HT-29 (cell line): ENCODE measurements at places on chromosomes 1 and 21. TPM values are rescaled to one million over a fixed set of nuclear protein-coding genes. Genes with fewer than 3 reads are reported as not detected.

ADGRB2 gene
- 1.2 and 2.2 TPM in 2 replicates for total RNA-seq

CFAP141 gene
- total RNA-seq, result not detected in 2 replicates

ADGRL4 gene
- total RNA-seq, result 0.26 TPM in 1 of 2 replicates, not detected in the other

PIGR gene
- total RNA-seq, result 1.4 and 1.5 TPM in 2 replicates

RHBDL2 gene
- total RNA-seq, result 8.5 and 12.3 TPM in 2 replicates

TBX19 gene
- total RNA-seq, result 0.81 and 1.4 TPM in 2 replicates

HEYL gene
- 0.05 and 0.16 TPM in 2 replicates for total RNA-seq

DNAJC8 gene
- total RNA-seq, result 29.3 and 31.7 TPM in 2 replicates

NIPAL3 gene
- 25.2 and 29.4 TPM in 2 replicates for total RNA-seq

DNA sequence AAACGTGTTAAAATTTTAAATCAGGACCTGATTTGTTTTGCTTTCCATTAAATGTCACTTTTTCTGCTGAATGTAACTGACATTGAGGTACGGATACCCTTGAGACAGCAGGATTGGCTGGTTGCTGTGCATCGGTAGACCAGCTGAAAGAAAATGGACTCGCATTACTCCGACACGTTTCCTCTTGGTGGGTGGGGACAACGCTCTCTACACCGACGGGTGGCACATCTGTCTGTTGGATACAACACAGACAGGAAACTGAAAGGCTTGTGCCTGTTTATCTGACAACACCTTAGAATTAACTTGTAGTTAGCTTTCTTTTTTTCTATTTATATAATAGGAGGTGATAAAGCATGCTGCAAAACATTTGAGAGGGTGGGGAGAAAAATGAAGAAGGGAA lies 19.4 kb downstream of the PRPF38A start:
- DNase-seq, result no peak

DNA sequence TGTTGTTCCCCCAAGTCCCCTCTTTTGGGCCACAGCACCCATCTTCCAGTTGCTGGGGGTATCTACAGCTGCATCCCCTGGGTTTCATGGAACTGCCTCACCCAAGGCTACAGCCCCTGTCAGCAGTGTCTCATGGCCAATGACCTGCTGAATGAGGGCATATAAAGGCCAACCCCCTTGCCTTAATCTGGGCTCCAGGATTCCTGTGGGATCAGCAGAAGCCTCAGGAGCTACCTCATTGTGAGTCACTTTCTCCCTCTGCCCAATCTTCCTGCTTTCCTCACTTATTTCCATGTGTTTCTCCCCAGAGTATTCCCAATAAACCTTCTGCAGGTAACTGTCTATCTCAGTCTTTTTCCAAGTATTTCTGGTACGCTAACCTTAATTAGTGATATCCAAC lies 37.3 kb upstream of the SYT14 start:
- no peak for DNase-seq

DNA sequence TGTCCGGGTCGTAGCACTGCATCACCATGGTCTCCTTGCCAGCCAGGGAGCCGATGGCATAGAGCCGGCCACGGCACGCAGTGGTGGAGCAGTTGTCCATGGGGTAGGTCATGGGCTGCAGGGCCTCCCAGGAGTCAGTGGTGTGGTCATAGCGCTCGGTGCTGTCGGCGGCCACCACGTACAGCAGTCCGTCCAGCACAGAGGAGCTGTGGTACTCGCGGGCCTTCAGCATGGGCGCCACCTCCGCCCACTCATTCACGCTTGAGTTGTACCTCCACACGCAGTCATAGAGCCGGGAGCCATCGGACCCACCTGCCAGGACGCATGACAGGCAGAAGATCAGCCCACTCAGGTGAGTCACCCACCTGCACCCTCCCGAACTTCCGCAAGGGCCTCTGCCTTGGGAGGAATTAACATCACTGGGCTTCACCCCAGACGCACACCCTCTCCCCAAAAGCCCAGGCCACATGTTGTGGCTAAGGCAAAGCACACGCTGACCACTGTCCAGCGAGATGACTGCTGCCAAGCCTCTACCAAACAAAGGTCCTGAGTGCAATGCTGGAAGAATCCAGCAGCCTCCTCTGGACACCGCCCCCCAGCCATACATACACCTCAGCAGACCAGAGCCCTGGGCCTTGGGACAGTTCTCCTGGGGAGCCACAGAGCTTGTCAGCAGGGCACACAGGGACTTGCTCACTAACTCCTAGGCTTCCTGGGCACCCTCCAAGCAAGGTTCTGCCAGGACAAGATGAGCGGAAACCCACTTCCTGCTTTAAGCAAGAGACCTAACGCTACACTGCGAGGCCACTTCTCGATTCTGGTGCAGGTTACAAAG lies 3.3 kb downstream of the KLHL21 start:
- peak; percentile 28 for DNase-seq

GRCh38 chr1:67072749-67073148 lies 18.8 kb upstream of the SLC35D1 start:
- no peak for DNase-seq

GRCh38 chr1:223363057-223363855 lies 720 bp downstream of the SUSD4 start:
- no peak for DNase-seq

GRCh38 chr1:9651565-9652378 lies at the start of gene PIK3CD:
PIK3CD (plus strand) TSS chr1:9651731; CDS start chr1:9710456, 58,725 bp downstream.
- DNase-seq, result no peak

GRCh38 chr1:202192770-202193613 lies 607 bp upstream of the LGR6 start:
- DNase-seq, result peak; percentile 66

- no peak for DNase-seq
These were observed 51.3 kb downstream of the AKT3 start for GRCh38 chr1:243798726-243799125.

DNA sequence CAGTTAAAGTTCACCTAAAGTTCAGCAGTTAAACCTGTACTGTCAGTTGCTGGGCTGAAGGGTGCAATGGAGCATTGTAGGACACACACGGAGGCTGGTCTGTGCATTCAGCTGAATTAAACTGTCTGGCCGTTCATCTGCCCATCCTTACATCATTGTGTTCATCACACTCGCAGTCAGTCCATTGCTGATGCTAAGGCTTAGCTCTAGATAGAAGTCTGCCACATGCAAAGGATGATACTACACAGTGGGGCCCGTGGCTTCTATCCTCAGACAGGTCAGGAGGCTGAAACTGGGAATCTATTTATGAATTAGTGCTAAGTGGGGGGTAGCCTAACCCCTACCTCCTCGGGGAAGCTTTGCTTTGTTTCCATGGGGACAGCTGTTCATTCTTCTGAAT lies 60.4 kb downstream of the CNIH3 start:
- no peak for DNase-seq

DNA sequence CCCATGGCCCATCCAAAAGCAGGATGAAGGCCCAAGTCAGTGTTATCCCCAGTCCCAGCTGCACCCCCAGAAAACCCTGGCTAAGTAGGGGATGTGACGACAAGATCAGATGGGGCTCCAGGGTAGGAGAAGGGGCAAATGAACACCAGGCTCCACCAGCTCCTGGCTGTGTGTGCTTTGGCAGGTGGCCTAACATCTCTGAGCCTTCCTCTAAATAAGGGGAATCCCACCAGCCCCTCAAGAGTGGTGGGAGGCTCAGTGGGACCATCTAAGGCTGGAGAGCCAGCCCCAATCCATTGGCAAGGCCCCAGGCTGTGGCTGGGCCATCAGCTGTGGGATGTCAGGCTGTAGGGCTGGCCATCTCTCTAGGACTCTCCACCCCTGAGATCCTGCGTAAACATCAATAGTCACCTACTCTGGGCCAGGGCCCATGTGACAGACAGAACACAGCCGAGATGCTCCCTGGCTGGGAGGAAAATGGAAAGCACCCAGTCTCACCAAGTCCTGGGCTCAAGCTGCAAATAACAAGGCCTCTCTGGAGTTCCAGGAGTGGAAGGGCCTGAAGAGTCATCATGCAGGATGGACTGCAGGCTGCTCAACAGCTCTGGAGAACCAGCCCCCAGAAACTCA lies 7.5 kb downstream of the SDC3 start:
- no peak for DNase-seq

GRCh38 chr21:41634211-41634694 lies 126.3 kb upstream of the TMPRSS2 start:
- DNase-seq, result peak; percentile 41

GRCh38 chr1:71324671-71325267 lies 243.9 kb upstream of the ZRANB2 start:
- no peak for DNase-seq

- DNase-seq, result no peak
These were observed 8.3 kb upstream of the PPM1J start for GRCh38 chr1:112723511-112723839.

- no peak for DNase-seq
These were observed 51.8 kb upstream of the H6PD start for GRCh38 chr1:9182784-9183257.

DNA sequence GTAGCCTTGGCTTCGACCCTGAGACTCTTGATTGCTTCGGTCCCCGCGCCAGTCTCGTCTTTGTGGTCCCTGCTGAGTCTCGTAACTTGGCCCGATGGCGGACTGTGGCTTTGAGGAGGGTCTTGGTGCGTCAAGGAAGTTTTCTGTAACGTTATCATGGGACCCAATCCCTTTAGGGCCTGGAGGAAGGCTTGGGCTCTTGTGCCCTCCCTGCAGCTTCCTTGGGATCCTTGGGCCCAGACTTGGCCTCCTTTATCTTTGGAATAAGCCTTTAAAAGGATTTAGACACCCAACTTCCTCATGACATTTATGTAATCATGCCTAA lies 371 bp downstream of the ZMPSTE24 start:
- DNase-seq, result no peak

GRCh38 chr1:10324627-10325026 lies 74.2 kb upstream of the PGD start:
- DNase-seq, result no peak

DNA sequence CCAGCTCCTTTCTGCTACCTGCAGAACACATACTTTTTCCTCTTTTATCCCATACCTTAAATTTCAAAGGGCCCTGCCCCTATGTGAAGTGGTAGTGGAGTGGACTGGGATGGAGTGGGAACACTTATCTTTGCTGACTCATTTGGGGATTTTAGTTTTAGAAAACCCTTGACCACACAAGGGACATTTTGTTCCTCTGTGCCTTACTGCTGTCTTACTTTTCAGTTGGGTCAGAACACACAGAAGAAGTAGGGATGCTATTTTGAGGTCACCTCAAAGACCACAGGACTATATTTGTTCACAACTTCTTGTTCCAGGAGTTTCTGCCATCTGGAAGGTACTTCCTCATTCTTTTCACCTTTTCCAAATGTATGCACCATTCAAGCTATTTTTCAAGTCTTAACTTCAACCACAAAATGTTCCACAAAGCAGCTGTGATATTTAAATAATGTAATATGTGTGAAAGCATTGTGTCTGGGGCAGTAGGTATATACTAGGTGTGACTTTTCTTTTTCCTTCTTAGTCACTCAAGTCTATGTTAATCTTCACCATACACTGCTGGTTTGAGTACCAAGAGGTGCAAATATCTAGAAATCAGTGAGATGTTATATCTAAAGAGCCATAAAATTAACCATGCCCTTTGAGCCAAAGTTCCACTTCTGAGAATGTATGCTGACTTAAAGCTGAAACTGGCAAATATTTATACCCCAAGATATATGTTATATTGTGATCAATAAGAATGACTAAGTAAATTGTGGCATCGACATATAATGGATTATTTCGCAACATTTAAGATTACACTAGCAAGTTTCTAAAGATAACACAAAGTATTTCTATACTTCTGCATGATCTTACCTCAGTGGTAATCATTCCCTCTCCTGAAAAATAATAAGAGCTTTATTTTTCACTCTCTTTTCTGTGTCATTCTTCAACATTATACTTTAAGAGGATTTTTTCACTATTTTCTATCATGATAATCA lies 308.5 kb downstream of the MRPL39 start:
- no peak for DNase-seq

- DNase-seq, result no peak
These were observed 191.7 kb upstream of the KCTD3 start for GRCh38 chr1:215375381-215375780.

GRCh38 chr1:66937529-66938234 lies 12.9 kb downstream of the MIER1 start:
- no peak for DNase-seq

GRCh38 chr21:32246571-32247140 lies 32.2 kb downstream of the MIS18A start:
- DNase-seq, result no peak
